Myocyte (in vitro differentiated cells): ENCODE measurements at places on chromosomes 1 and 21. TPM values are rescaled to one million over a fixed set of nuclear protein-coding genes. Genes with fewer than 3 reads are reported as not detected.
A peak's percentile ranks its signal among the peaks of the same experiment; 100 is the strongest.

- peak; percentile 88 for DNase-seq
These were observed 757 bp upstream of the NRIP1 start for GRCh38 chr21:15065392-15066122.

FOXO6 gene
- total RNA-seq, result 16.0 and 28.9 TPM in 2 replicates

DNA sequence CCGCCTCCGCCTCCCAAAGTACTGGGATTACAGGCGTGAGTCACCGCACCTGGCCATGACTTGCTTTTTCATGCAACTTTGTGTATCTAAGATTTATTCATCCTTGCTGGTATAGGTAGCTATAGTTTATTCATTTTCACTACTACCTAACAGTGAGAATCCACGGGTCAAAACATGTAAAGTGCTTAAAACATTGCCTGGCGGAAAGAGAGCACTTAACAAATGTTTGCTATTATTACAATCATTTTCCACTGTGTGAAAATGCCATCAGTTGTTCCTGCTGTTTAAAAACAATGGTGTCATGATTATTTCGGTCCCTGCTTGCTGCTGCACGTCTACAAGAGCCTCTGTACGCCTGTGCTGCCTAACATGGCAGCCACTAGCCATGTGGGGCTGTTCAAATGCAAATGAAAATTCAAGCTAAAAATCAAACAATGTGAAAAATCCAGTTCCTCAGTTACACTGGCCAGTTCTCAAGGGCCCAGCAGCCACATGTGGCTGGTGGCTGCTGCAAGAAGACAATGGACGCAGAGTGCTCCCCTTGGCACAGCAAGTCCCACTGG lies 65.1 kb downstream of the CLSTN1 start:
- DNase-seq, result peak; percentile 39

GREM2 gene
- total RNA-seq, result 0.08 TPM in 1 of 2 replicates, not detected in the other

DNA sequence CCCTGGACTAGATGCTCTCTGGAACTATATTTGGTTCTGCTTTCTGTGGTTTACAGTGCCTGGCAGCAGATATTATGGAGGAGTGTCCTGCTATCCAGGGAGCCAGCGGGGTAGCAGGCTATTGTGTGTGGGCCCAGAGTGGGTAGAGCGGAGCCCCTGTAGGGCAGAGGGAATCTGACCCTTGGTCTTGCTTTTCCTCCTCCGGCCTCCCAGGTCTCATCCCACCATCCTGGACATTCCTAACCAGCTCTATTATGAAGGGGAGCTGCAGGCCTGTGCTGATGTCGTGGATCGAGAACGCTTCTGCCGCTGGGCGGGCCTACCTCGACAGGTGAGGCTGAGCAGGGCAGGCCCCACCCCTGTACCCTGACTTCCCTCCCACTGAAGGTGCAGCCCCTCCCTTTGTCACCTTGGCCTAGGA lies 9.1 kb downstream of the RHOC start:
- DNase-seq, result peak; percentile 49

GRCh38 chr1:229434005-229434640 lies at the start of gene ACTA1:
Gene ACTA1 (minus strand): TSS chr1:229434094. CDS start chr1:229433115, 979 bp downstream.
- peak; percentile 96 for DNase-seq

SOX13 gene
- 2.8 and 5.0 TPM in 2 replicates for total RNA-seq

DNA sequence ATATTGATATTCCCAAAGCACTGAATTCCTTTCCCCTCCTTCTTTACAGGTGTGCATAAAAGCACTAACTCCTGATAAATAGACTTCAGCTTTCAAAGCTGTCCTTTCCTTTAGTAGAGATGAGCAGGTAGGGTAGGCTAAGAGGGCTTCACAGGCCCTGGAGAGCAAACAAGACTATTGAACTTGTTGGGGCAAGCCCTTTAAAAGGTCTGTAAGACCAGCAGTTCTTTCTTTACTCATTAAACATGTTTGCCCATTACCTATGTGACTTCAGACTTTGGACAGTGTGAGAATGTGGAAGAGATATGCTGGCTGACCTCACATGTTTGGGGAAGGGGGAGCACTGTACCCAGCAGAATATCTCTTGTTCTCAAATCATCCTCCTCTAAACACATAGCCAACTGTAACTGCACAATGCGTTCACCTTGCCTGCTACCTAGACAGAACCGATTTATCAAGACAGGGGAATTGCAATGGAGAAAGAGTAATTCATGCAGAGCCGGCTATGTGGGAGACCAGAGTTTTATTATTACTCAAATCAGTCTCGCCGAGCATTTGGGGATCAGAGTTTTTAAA lies 27.1 kb upstream of the HAO2 start:
- DNase-seq, result no peak

- DNase-seq, result no peak
These were observed 20.9 kb upstream of the SAMD11 start for GRCh38 chr1:902802-903201.

- DNase-seq, result peak; percentile 49
These were observed 26.7 kb downstream of the BTG3 start for GRCh38 chr21:17585875-17586450.

- no peak for DNase-seq
These were observed 4.4 kb downstream of the TMCO1 start for GRCh38 chr1:165764277-165764676.

DNA sequence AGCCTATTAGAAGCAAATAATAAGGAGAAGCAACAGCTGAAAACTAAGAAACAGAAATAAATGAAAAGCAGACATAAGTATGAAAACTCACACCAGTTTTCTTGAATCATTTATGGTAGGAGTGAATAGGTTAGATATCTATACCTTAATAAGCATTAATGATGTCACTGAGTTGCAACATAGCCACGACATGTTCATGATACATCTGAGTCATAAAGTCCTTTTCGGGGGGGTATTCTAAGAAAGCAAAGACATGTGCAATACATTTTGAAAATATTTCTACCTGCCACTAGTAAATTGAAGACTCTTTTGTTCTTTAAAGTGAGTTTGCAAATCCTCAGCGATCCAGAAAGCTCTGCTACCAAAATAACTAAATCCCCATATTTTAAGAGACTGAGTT lies 7.2 kb downstream of the CD34 start:
- no peak for DNase-seq

FLAD1 gene
- 27.2 and 28.1 TPM in 2 replicates for total RNA-seq

GRCh38 chr1:214864896-214865688 lies 217.4 kb upstream of the KCNK2 start:
- no peak for DNase-seq

DNA sequence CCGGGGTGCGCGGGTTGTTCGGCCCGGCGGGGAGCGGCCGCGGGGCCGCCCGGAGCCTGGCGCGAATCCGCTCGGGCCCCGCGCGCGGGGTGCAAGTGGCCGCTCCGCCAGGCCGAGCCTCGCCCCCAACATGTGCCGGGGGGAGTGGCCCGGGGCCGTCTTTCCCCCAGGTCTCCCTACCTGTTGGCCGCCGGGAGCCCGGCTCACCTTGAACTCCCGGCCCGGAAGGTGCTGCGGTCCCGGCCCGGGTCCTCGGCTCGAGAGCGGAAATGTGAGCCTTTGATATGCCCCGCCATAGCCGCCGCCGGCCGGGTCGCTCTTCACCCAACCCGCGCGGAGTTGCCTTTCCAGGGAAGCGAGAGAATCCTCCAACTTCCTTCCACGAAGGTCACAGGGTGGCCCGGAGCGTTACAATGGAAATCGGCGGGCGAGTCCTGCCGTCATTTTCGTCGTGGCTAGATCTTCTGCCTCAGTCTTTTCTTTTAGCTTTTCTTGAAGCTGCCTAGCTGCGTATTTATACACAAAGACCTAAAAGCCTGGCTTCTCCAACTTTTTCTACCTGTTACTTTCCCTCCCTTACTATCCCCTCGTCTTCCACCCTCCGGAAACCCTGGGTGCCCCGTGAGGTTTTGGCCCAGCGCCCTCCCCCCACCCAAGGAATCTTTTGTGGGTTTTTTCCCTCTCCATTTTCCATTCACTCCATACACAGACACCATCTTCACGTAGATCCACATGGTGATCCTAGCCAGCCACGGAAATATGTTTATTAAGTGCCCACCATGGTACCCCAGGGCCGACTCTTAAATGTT lies 867 bp downstream of the PTGFRN start:
- peak; percentile 42 for DNase-seq

MROH7 gene
- 1.2 and 3.7 TPM in 2 replicates for total RNA-seq

GRCh38 chr1:201192261-201192788 lies 1.7 kb downstream of the IGFN1 start:
- peak; percentile 31 for DNase-seq

- DNase-seq, result peak; percentile 96
These were observed 193.8 kb upstream of the EDN2 start for GRCh38 chr1:41678111-41678878.

DNA sequence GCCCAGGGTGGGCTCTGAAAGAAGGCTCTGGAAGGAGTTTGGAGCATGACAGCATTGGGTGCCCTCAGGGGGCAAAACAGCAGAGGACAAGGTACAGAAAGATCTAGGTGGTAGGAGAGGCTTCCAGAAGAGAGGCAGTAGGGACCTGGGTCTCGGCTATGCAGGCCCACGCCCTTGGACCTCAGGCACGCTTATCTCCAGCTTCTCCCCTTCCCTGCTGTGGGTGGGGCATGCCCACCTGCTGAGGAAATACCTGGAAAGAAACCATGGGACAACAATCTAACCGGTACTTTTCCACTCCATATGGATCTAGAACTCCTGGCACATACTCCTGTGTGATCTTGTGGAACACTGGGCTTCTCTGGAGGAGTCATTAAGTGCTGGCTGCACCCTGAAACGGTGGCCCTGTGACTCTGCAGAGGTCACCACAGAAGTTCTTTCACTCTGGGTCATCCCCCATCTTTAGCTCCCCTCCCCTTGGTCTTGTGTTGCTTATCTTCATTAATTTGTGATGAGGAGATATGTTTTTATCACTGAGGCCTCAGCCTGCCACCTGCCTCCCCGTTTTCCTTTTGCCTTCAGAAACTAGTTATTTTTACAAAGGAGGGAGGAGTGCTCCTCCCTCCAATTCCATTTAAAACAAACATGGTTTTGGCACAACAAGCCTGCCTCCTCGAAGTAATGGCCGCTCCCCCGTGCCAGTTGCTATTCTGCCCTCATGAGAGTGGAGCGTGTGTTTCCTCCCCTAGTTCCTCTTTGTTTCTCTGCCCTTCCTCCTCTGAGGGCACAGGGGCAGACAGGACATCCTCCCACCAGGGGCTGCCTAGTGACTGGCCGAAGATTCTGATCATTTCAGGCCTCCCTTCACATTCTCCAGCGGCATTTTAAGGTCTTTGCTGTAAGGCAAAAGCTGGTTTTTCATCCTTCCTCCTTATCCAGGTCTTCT lies 78.0 kb upstream of the ATP5PO start:
- DNase-seq, result no peak

CYP4X1 gene
- not detected in 2 replicates for total RNA-seq

CA14 gene
- total RNA-seq, result not detected in 2 replicates

NUP210L gene
- 0.13 TPM in 1 of 2 replicates, not detected in the other for total RNA-seq

MAPKAPK2 gene
- total RNA-seq, result 67.2 and 74.5 TPM in 2 replicates

DNA sequence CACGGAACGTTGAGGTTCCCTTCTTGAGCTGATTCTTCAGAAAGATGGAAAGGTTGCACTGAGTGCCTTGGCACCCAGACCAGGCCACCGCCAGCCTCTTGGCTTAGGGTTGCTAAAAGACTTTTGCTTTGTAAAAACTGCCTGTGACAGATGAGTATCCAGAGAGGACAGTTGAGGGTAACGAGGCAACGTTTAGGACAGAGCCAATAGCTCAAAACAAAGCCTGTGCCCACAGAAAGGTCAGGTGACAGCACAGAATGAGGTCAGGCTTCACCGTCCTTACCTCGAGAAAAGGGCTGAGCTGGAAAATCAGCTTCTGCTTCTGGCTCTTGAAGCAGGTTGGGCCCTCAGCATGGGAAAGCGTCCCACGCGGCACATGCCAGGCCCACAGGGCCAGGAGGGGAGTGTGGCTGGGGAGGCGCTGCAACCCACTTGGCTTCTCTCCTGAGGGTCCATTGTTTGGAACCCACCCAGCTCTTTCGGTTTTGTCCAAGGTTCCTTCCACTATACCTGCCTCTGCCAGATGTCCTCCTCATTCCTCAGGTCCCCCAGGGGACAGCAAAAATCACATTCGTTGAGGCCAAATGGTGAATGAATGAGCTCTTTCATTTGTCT lies 55.5 kb downstream of the SCCPDH start:
- no peak for DNase-seq

TRNP1 gene
- total RNA-seq, result 4.7 and 5.4 TPM in 2 replicates

ZNF692 gene
- 54.0 and 61.7 TPM in 2 replicates for total RNA-seq

GRCh38 chr1:18126616-18127015 lies 19.0 kb downstream of the IGSF21 start:
- DNase-seq, result no peak

GRCh38 chr1:176691251-176692228 lies 228.6 kb downstream of the PAPPA2 start:
- peak; percentile 86 for DNase-seq

GRCh38 chr1:27713139-27713725 lies 12.5 kb upstream of the FAM76A start:
- no peak for DNase-seq

DNA sequence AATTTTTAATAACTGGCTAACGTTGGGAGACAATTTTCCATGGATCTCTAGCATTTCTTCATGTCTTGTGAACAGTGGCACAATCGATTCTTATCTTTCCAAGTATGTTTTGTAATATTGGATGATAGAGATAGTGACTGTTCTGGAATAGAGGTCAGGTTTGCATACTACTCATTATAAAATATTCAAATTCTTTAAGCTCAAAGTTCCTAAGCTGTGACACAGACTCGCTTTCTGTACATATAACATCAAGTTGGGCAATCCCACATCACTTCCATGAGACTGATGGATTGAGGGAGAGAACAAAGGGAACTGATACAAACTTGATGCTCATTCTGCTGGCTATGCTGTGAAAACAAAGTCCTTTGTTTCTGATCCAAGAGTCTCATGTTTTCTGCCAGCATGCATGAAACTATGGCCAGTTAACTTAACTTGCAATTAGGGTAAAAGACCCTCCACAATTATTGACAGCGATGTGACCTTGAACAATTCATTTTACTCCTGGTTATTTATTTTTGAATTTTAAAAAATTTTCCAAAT lies 392.4 kb downstream of the TTLL7 start:
- DNase-seq, result no peak

BGLAP gene
- total RNA-seq, result 152 and 378 TPM in 2 replicates

INSRR gene
- 0.05 TPM in 1 of 2 replicates, not detected in the other for total RNA-seq

GBP5 gene
- not detected in 2 replicates for total RNA-seq

STIL gene
- 0.99 and 1.4 TPM in 2 replicates for total RNA-seq

HJV gene
- total RNA-seq, result 184 and 334 TPM in 2 replicates

DNA sequence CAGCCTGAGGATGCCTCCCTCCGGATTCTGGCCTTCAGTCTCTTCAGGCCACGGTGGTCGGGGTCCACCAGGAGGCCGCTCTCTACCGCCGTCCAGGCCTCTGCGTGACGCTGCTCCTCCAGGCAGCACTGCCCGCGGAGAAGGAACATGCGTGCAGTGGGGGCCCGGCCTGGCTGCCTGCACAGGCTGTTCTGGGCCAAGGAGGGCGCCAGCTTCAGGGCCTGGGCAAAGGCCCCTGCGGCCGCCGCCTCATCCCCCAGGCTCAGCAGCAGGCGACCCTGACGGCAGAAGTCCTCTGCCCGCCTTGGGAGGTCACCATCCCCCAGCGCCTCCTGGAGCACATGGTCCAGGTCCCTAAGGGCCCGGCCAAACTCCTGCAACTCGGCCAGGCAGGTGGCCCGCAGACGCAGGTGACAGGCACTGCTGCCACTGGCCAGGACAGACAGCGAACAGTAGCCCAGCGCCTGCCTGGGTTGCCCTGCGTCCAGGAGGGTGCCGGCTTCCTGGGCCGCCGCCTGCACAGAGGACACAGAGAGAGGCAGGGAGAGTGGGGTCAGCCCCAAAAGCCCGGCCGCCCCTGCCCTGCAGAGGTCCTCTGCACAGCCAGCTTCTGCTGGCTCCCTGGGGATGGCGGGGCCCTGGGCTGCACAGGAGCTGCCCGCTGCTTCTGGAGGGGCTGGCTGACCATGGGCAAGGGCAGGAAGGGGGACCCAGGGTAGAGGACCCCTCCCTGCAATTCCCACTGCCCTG lies 8.7 kb upstream of the MMEL1 start:
- no peak for DNase-seq

- no peak for DNase-seq
These were observed 55.9 kb upstream of the SAMD13 start for GRCh38 chr1:84245563-84245962.

PARK7 gene
- 291 and 310 TPM in 2 replicates for total RNA-seq
